ENCODE measurements at places on chromosomes 4 and X.

GRCh38 chr4:166066936-166067335 is 193.9 kb downstream of the TLL1 start:
- no peak for DNase-seq

DNA sequence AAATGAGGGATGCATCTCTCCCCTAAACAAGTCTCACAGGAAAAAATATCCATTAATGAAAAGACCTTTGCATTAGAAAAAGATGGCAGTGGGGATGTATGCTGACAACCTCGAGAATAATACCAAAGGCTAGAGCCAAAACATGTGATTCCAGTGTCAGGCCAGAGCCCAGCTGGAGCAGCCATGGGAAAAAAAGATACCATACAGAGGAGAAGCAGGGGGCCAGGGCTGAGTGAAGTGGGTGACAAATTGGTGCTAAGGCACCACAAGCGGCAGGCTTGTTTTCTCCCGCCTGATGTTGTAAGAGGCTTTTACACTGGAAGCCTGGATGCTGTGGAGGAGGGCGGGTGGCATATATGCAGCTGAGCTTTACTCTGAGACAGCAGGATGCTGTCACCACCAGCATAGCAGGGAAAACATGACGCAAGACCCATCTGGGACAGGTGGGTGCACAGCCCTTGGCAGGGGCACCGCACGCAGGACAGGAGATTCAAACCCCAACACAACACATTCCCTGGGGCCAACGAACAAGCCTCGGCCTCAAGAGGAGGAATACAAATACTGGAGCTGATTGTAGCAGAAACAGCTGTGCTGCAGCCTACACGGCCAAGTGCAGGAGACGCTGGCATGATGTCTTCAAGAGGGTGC is 91.9 kb downstream of the TSPAN5 start:
- no peak for DNase-seq

GRCh38 chr4:156738766-156739165 is 232.8 kb downstream of the PDGFC start:
- DNase-seq: no peak

- DNase-seq: no peak
These were observed 60.4 kb upstream of the IRF2 start for GRCh38 chr4:184534511-184535391.

DNA sequence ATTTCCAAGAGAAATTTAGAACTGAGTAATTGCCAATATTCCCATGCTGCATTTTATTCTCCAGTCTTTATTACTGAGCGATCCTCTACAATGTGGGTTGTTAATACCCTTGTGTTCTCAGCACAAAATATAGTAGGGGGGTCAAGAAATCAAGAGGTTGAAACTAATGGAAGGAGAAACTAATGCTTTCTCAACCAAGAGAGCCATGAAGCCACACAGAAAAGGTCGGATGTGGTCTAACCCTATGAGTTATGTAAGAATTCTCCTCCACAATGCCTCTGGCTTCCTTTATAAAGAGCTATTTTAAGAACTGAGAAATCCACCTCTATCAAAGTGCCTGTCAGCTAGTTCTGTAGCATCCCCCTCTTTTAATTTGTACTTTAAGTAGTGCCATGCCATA is 268.5 kb downstream of the CHIC1 start:
- DNase-seq: no peak

GRCh38 chr4:39542611-39543012 is 15.4 kb upstream of the UGDH start:
- DNase-seq: no peak

GRCh38 chrX:31268359-31268758 is 196.5 kb upstream of the FTHL17 start:
- no peak for DNase-seq

DNA sequence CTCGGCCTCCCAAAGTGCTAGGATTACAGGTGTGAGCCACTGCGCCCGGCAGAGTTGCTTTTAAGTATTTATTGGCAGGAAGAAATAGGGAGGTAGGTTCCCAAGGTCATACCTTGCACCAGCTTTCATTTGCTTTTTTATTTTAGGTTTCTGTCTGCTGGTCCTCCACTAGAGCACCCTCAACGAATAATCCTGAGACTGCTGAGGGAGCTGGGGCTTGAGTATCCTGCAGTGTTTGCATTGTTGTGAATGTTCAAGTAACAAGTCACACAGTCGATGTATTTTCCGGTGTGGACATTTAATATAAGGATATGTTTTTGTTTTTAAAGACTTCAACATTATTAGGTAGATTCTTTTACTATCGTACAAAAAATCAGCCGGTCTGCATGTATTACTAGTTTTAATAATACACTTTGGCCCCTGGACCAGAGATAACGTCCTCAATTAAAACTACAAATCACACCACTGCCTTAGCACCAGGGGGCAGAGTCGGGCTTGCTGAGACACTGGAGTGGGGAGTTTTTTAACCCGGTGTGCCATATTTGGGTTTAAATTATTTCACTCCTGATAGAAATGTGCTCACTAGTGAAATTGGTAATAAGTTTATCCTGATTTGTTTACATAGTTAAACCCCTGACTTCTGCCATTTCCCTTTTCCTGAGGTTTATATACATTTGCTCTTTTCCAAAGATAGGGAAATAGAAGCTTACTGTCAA is 11.6 kb downstream of the SMIM20 start:
- DNase-seq: peak; percentile 10

DNA sequence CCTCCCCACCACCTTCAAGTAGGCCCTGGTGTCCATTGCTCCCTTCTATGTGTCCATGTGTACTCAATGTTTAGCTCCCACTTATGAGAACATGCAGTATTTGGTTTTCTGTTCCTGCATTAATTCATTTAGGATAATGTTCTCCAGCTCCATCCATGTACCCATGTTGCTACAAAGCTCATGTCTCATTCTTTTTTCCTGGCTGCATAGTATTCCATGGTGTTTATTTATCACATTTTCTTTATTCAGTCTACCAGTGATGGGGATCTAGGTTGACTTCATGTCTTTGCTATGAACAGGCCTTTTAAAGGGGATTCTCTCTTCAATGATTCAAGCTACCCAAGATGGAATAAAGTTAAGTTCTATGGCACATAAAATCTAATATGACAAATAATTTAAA is 119.6 kb downstream of the PPP3CA start:
- DNase-seq: no peak

DNA sequence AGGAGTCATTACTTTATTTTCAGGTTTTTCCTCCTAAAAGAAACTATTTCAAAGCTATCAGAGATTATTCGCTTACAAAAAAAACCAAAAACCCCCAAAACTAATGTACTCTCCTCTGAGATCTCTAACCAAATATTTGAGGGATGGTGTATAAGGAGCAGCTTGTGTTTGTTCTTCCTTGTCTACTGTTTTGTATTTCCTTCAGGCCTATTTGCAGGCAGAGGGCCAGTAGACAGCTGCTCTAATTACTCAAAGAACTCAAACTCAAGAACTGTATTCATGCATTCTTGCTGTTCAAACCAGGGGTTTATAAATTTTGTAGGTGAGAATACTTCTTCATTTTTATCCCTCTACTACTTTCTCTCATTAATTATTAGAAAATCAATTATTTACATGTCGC is 51.3 kb downstream of the SH3RF1 start:
- DNase-seq: no peak

DNA sequence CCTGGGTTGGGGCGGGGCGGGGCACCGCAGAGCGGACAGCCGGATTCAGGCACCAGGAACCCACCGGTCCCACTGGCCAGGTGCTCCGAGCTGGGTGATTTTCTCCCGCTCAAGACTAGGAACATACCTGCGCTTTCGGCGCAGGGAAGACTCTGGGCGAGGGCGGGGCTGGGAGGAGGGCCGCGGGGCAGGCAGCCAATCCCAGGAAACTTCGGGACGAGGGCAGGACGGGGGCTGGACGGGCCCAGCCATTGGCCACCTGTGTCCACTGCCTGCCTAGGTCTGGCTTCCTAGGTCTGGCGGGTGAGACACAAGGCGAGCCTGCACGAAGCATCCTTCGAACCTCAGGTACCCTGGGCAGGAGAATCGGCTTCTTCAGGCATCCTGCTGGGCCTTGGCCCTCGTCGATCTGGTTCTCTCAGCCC is 274 bp upstream of the ERVMER34-1 start:
- DNase-seq: no peak
